ENCODE measurements at places on chromosomes 2 and 18.

GRCh38 chr2:27379383-27379835, 1.1 kb downstream of the ZNF513 start:
- DNase-seq, result no peak

GRCh38 chr2:119790466-119790865, 30.7 kb downstream of the PTPN4 start:
- no peak for DNase-seq

- DNase-seq, result no peak
Measured at GRCh38 chr2:219001100-219001576, 7.9 kb upstream of the CRYBA2 start.

DNA sequence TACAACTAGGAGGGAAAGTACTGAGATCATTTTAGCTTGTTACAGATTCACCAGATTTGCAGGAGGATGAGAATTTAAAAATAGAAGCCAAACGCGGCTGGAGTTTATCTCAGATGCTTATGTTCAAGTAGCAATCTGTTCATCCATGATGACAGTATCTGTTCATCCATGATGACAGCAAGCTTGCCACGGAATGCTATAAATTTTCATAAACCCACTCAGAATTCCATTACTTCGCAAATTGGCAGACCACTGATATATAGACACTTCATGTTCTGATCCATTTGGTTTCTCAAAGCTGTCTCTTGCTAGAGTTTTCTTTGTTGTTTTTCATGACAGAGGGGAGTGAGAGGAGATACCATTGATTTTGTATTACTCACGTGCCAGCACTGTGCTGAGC, 84.2 kb downstream of the GAREM1 start:
- no peak for DNase-seq

GRCh38 chr2:47405757-47406156, 2.8 kb downstream of the MSH2 start:
- no peak for DNase-seq

DNA sequence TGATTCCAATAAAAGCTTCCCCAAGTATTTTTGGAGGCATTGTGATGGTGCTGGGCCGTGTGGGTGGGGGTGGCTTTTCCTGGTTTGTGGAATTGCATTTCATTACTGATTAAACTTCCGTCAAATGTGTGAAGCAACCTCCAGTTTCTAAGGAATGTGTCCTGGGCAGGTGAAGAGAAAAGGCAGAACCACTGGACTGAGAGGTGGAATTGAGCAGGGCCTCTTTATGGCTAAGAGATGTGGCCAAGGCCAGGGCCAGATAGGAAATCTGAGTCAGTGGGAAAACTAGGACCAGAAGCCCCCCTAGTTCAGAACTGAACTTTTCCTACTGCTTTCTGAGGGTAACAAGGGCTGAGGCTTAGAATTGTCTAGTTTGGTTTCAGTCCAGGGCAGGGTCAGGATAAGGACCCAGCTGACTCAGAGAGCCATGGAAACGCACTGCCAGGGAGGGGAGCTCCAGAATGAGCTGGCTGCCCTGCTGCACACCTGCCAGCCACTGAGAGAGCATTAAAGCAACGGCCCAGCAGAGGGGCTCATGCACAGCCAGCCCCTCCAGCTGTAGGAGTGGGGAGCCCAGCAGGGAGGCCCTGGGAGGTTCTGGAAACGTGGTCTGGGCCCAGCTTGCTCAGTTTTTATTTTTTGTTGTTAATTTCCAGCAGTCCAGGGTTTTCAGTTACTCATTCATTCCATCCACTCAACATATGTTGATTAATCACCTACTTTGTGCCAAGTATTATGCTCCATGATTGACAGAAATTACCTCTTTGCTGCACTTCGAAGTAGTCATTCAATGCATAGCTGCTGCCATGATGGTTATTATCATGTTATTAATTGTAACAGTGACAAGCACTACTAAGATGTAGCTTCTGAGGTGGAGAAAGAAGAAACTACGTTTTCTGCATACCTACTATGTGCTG, 156.1 kb downstream of the MSH2 start:
- no peak for DNase-seq

DNA sequence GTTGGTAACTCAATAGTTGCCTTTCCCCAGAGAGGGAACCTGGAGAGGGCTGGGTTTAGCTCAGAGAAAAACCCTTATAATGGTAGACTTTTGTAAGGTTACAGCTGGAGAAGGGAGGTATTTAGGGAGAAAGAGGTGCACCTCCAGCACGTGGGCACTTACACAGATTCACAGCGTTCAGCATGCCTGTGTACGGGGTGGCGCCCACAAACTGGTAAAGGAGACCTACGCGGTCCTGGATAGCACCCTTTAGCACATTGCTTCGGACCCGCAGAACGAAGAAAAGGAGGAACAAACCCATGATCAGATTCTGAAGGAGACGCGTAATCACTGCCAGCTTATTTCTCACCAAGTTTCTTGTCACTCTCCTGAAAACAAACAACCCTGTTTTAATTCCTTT, 14.9 kb downstream of the ABCG5 start:
- no peak for DNase-seq

- DNase-seq, result no peak
Measured at GRCh38 chr18:48693006-48693405, 154.2 kb downstream of the CTIF start.

DNA sequence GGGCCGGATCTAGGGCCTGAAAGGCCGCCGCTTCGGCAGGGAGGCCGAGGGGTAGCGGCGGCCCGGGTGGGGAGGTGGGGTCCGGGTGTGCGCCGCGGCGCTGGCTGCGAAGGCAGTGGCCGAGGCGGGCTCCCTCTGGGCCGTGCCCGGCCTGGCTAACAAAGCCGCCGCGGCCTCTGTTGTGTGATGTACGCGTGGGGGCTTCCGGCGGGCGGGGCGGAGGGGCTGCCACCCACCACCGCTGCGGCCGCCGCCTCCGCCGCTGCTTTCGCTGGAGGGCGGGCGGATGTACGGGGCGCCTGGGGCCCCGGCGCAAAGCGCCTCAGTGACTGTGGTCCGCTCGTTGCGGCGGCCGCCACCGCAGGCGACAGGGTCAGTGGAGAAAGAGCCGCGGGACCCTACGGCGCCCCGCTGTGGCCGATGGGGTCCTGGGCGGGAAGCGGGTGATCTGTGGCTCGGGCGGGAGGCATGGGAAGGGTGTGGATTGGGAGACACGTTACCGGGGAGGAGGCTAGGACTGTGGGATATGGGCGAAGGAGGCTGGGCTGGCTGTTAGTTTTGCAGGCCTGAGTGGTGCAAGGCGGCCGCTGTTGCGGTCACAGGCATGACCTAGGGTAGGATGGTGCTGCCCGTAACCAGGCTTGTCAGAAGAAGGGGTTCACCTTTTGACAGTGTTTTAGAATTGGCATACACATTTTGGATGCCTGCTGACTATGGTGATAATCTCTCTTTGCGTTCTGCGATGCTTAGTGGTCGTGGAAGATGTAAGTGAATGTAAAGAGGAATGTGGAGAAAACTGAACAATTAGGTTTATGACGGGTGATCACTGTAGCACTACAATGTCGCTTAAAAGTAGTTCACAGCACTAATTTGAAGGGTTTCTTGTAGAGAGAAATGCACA, 662 bp downstream of the BZW1 start:
- peak; percentile 78 for DNase-seq

DNA sequence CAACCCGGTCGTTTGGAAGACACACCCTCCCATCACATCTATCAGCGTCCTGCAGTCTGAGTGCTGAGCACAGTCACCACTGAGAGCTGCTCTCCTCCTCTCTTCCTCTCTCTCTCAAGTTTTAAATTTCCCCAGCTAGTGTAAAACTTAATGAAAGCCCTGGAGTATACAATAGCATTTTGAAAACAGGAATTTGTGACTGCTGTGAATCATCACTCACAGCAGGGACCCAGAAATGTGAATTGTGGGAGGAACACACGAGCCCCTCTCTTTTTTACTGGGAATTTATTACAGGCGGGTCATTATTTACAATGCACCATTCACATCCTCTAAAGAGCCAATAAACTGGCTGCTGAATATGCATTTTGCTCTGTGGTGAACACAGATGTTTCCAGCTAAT, 185.0 kb upstream of the SMIM21 start:
- peak; percentile 45 for DNase-seq

DNA sequence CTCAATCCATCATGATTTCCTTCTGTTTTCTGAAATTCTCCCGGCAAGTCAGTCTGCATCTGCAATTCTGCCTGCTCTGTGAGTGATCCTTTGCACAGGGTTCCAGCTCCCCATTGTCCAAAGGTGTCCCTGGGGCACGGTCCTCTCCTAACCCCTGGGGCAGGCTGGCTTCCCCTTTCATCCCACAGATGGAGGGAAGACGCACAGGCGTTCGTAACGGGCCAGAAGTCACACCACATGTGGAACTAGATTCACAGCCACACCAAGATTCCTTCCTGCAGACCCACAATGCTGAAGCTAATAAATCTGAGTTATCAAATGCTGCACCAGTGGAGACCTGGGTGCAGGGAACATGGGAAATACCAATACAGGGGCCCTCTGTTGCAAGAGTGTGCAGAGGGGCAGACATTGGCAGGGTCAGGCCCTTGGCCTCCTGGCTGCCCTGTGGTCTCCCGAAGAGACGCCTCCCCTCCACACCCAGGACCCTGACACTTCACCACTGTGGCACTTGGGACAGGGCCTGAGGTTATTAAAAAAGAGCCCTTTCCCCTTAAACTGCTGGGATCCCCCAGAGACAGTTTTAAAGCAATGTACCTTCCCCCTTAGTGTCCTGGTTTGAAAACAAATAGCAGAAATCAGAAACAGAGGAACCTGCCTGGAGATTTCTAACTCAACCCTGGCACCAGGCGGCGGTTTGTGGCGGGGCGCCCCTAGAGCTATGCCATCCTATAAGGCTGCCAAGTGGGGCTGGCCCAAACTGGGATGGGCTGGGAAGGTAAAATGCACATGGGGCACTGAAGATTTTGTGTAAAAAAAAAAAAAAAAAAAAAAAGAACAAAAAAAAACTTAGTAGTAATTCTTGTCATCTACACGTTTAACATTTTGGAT, 15.4 kb downstream of the ZNF516 start:
- DNase-seq, result no peak

DNA sequence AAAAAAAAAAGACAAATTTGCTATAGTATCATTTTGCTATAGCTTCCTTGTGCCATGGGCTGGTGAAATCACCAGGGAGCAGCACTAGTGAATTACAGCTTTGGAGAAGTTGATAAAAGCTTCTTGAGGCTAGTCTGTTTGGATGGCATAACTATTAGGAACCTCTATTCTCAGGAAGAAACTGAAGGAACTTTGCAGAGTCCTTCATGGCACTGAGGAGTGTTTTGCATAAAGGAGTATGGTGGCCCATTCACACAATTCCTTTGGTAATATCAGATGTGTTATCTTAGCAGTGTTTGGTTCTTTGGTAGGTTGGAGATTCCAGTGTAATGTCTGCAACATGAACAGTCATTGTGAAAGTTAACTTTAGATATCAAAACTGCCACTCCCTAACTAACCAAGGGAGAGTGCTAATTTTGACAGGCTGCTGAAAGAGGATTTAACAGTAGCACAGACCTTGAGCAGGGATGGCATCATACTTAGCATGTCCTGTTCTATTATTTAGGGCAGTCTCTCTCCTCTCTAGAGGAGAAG, 76.6 kb upstream of the ZFP36L2 start:
- no peak for DNase-seq

GRCh38 chr2:42383855-42384530, 23.0 kb upstream of the COX7A2L start:
- DNase-seq, result no peak

DNA sequence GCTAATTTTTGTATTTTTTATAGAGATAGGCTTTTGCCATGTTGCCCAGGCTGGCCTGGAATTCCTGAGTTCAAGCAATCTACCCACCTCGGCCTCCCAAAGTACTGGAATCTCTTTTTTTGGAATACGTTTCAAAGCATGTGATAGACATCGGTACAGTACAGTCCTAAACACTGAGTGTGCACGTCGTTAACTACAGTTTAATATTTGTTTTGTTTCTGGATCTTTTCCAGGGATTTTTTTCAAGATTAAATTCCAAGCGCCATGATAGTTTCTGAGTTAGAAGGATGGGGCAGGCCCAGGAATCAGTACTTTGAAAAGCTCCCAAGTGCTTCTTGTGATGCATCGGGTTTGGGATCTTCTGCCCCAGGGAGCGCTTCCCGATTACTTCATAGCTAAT, 33.3 kb downstream of the NEDD4L start:
- no peak for DNase-seq

GRCh38 chr2:176553685-176554100, 284.5 kb downstream of the MTX2 start:
- peak; percentile 76 for DNase-seq

DNA sequence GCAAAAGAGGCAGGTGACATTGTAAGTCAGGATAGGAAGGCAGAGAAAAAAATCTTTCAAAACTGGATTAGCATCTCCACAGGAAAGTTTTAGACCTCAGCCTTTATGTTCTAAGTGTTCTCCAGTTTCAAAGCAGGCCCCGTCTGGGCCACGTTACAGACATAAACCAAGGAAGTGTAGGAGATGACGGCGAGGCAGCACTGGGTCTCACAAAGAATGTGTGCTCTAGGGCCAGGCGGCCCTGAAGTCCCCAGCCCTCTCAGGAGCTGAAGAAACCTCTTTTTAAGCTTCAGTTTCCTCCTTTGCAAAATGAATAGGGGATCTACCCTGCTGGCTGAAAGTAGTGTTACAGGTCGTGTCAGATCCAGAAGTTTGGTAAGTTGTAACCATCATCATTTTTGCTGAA, 81.7 kb downstream of the SPRED2 start:
- no peak for DNase-seq

- DNase-seq, result no peak
Measured at GRCh38 chr2:74179063-74179865, 585 bp upstream of the MOB1A start.

DNA sequence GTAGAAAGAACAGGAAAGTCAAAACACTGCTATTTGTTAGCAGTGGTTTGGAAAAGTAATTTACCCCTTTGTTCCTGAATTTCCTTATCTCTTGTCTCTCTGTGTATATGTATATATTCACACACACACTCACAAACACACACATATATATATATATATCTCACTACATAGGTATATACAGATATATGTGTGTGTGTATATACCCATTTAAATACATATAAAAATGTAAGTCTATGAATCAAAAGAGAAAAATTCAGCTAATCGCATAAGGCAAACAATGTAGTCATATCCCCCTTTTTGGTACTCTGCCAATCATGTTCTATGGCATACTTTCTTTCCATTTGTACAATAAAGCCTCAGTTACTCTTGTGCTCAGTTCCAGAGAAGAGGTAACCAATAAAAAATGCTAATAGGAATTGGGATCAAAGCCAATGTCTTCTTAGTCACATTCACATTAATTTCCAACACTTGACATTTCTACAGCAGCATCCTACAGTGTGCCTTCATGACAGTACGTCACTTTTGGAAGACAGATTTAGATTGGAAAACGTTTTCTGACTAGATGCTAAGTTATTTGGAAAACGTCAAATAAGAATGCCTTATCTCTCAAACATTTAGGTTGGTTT, 94.6 kb downstream of the MC4R start:
- no peak for DNase-seq

DNA sequence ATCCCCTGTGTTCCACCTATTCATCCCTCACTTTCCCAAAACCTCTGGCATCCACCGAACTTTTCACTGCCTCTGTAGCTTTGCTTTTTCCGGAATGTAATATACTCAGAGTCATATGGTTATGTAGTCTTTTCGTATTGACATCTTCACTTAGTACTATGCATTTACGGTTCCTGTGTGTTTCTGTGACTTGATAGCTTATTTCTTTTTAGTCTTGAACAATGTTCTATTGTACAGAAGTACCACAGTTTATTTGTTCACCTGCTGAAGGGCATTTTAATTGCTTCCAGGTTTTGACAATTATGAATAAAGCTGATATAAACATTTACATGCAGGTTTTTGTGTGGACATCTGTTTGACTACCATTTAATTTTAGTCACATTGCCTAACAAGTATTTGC, 154.7 kb upstream of the DOK6 start:
- no peak for DNase-seq

GRCh38 chr2:39875914-39876267, 96.8 kb upstream of the THUMPD2 start:
- no peak for DNase-seq
